CD8-positive, alpha-beta T cell (primary cell): ENCODE measurements at places on chromosomes 13 and 19.
A peak's percentile ranks its signal among the peaks of the same experiment; 100 is the strongest.

GRCh38 chr13:26562512-26562890 is 5.0 kb downstream of the WASF3 start:
- DNase-seq: no peak

- no peak for DNase-seq
These were observed 239.9 kb downstream of the VWA8 start for GRCh38 chr13:41720839-41721561.

- DNase-seq: no peak
These were observed 27.4 kb upstream of the DCLK1 start for GRCh38 chr13:36158611-36159010.

GRCh38 chr13:24147570-24147963 is 13.0 kb upstream of the SPATA13 start:
- no peak for DNase-seq

GRCh38 chr19:38704488-38705026 is 39.7 kb downstream of the CAPN12 start:
- DNase-seq: no peak

- no peak for DNase-seq
These were observed 28.2 kb downstream of the FGF9 start for GRCh38 chr13:21698817-21699679.

DNA sequence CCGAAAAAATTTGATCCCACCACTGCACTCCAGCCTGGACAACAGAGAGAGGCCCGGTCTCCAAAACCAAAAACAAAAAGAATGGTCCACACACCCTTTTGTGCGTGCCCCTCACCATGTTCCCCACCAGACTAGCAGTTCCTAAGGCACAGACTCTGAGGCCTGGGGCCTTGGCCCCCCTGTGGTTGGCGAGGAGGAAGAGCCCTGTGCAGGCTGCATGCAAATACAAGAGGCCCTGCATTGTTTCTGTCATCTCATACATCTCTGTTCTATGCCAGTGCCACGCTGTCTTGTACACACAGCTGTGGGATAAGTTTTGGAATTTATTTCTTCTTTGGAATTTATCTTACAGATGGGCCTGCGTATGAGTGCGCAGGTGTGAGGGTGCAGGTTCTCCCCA is 4.7 kb upstream of the YJEFN3 start:
- DNase-seq: no peak

- no peak for DNase-seq
These were observed 41.8 kb downstream of the MBD3L2B start for GRCh38 chr19:6979399-6979798.

- no peak for DNase-seq
These were observed 9.8 kb downstream of the MCF2L start for GRCh38 chr13:112978561-112979405.

DNA sequence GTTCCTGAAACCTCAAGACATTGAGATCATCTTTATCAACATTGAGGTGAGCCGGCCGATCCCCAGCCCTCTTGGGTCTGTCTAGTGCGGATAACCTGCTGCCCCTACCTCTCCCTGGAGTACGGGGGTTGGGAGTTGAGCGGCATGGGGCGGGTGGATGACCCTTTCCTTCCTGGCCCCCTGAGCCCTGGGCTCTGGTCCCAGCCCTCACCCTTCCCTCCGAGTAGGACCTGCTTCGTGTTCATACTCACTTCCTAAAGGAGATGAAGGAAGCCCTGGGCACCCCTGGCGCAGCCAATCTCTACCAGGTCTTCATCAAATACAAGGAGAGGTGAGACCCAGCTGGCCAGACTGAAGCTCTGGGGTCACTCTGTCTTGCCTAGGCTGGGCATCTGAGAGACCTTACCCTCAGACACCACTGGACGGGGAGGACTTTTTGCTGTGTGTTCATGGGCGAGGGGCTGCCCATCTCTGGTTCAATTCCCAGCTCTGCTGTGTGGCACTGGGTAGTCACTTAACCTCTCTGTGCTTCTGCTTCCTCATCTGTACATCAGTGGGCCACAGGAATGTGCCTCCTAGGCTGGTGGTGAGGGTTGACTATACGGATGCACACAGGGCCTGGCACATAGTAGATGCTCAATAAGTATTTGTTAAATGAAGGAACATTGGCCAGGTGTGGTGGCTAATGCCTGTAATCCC is 52.7 kb downstream of the VAV1 start:
- DNase-seq: no peak

GRCh38 chr13:77729502-77730221 is 32.2 kb downstream of the SLAIN1 start:
- no peak for DNase-seq

DNA sequence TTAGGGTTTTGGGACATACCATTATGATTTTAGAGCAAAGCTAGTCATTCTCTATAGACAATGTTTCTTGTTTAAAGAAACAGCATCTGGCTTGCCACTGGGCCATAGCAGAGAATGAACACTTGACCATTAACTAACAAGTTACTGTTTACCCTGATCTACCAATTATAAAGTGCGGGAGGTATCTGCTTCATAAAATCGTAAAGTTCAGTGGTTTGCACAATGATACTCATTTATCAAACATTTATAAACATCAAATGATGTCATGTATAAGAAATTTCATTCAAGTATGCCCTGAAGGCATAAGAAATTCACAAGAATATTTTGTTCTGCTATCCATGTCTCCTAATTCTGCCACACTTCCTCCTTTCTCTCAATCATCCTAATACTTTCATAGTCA is 139.2 kb downstream of the PCDH20 start:
- DNase-seq: no peak

GRCh38 chr19:44753932-44754749 is 5.6 kb downstream of the BCL3 start:
- peak; percentile 75 for DNase-seq
